ENCODE measurements at places on chromosomes 5 and 9.

DNA sequence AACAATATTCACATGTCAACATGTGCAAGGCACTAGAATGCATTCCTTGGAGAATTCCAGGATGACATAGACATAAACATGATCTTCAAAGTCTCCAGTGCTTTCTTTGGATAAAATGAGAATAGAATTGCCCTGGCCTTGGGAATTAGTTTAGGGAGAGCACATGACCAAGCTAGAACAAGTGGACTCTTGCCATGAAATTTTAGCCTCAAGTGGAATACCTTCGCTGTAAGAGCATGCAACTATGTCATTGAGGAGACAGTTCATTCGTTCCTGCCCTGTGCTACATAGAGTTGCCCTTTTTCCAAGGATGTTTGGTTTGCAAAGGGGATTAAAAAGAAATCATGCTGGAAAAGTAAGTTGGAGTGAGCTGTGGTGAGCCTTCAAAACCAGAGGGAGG is 42.7 kb downstream of the ZFAND5 start:
- DNase-seq = no peak

GRCh38 chr5:28714907-28715698 is 1676.7 kb upstream of the CDH9 start:
- no peak for DNase-seq

DNA sequence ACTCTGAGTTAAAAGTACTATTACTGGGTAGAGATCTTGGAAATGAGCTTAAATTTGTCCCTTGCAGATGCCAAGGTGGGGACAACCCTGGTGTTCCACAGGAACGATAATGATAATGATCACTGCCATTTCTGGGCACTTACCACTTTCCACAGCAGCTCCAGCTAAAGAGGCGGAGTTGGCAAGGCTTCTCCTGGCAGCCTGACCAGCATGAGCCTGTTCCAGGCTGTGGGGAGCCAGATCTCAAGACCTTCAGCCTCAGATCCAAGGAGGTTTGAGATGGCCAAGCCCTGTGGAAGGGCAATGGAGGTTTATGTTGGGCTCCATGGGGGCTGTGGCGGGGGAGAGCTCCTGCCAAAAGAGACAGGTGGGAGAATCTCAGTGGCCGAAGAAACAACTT is 244.9 kb upstream of the MVB12B start:
- DNase-seq = no peak

DNA sequence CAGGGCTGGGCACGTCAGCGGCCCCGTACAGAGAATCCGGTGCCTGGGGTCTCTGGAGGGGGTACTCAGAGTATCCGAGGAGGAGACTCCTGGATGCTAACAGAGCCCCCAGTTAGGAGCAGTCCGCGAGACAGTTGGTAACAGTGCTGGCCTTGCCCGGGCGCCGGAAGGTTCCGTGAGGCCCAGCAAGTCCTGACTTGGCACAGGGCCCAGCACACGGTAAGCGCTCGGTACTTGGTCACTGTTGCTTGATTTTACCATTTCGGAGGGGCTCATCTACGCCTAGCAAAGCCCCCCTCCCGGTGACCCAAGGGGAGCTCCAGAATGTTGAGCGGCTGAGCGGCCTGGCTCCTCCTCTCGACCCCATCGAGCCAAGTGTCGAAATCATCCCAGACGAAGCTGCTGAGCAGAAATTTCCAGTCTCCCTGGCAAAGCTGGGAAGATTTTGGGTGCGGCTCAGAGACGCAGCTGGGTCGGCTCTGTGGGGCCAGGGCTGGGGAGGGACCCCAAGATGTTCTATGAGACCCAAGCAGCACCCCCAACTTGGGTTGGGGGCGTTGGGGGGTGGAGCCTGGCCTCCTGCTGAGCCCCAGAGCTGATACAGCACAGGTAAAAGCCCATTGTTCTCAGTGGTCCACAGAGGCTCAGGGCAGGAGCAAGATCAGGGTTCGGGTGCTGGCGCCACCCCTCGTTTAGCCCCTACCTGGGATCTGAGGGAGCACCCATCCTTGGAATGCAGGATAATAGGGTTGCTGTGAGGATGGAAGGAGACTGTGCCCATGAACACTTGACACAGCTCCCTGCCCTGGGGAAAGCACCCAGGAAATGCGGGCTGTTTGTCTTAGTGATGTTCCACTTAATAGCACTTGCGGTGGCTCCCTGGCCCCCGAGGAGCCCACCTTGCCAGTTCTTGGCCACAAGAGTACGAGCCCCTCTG is 137.2 kb downstream of the C9orf50 start:
- DNase-seq = peak; percentile 95

- no peak for DNase-seq
These were observed 20.2 kb upstream of the GLIS3 start for GRCh38 chr9:4320021-4320420.

GRCh38 chr9:125732562-125732961 is 14.6 kb upstream of the PBX3 start:
- no peak for DNase-seq

DNA sequence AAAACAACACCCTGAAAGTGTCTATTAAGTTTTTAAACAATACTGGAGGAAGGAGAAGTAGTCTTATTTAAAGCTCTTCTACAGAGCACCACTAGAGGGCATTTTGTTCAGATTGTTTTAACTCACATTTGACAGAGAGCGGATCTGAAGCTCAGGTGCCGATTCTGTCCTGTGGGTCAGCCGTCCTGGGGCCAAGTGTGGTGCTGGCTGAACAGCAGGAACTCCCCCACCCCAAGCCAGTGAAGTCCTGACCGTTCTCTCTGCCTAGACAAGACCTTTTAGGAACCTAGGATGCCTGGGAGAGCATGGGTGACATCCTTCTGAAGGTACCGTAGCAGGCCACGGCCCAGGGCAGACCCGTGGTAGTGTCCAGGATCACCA is 3.9 kb downstream of the EXOC3 start:
- no peak for DNase-seq

DNA sequence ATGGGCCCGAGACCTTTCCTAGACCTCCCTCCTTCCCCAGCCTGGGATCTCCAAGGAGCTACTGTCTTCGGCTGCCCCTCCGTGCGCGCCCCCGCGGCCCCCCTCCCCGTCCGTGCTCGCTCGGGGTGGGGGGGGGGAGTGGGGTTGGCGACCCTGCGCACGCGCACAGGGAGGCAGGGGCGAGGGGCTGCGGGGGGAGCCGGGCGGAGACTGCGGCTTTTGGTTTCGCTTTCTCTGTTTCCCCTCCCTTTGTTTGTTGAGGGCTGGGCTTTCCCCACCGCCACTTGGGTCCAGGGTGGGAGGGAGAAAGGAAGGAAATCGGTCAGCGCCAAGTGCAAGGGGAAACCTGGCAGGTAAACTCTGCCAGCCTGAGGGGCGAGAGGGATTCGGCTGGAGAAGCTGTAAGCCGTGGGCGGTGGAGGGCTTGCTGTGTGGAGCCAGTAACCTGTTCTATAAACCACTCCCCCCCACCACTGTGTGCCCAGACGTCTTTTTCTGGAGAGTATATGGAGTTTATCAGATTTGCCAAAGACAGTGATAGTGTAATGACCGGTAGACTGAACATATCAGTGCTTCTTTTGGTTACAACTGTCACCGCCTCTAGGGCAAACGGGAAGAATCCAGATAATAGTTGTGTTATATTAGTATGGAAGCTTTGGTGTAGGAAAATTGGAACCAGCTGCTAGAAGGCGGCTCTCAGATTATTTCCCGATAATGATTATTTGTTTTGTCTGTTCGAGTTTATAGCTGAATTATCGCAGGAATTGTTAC is 684 bp downstream of the DNAJA1 start:
- DNase-seq = no peak

DNA sequence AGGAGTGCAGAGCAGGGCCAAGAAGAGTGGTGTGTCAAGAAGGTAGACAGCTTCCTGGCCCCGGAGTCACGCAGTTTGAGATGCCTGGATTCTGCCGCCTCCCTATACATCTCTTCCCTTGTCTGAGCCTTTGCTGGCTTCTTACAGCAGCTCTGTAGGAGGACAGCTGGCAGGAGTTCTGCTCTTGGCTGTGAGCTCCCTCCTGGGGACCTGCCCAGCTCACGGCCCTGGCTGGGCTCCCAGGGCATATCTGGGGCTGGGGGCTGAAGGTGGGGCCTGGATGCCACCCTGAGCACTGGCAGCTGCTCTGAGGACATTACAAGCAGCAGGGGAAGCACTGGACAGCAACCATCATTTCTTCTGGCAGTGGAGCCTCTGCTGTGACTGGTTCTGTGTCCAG is 786 bp upstream of the TSSK1B start:
- no peak for DNase-seq

- DNase-seq = no peak
These were observed 263.5 kb downstream of the TMEM38B start for GRCh38 chr9:105957830-105958229.

GRCh38 chr5:155897761-155898160 is 429.2 kb upstream of the SGCD start:
- DNase-seq = no peak

GRCh38 chr5:82174128-82174918 is 103.8 kb downstream of the RPS23 start:
- no peak for DNase-seq

GRCh38 chr5:33334829-33335228 is 105.9 kb upstream of the TARS1 start:
- DNase-seq = no peak

Data from amniotic stem cell (primary cell).